ENCODE measurements at places on chromosomes 1 and 21. TPM values are rescaled to one million over a fixed set of nuclear protein-coding genes. Genes with fewer than 3 reads are reported as not detected.

- DNase-seq, result no peak
Measured at GRCh38 chr1:5781079-5781478, 211.1 kb downstream of the NPHP4 start.

- no peak for DNase-seq
Measured at GRCh38 chr1:33330361-33330890, 9.5 kb upstream of the A3GALT2 start.

GRCh38 chr1:235326719-235327558, 1.0 kb downstream of the ARID4B start:
- DNase-seq, result peak; percentile 78

DNA sequence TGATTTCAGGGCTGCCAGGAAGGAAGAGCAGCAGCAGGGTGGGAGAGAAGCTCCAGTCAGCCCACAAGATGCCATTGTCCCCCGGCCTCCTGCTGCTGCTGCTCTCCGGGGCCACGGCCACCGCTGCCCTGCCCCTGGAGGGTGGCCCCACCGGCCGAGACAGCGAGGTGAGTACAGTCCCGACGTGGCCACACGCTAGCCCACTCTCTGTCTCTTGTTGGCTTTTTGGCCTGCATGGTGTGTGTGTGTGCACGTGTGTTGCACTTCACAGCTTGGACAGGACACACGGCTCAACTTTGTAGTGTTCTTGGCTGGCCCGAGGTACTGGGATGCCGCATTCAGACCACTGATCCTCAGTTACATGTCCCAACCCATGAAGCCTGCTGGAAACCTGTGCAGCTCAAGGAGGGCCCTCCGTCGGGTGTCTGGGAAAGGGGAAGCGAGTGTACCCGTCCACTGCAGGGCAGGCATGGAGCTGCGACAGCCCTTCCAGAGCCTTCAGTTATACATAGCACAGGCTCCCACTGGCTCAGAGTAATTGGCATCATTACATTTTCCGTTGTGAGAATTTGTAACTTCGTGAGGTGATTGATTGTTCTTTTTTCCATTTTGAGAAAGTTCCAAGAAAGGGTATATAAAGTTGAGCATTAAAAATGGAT, 454 bp downstream of the CORT start:
- DNase-seq, result no peak

DNA sequence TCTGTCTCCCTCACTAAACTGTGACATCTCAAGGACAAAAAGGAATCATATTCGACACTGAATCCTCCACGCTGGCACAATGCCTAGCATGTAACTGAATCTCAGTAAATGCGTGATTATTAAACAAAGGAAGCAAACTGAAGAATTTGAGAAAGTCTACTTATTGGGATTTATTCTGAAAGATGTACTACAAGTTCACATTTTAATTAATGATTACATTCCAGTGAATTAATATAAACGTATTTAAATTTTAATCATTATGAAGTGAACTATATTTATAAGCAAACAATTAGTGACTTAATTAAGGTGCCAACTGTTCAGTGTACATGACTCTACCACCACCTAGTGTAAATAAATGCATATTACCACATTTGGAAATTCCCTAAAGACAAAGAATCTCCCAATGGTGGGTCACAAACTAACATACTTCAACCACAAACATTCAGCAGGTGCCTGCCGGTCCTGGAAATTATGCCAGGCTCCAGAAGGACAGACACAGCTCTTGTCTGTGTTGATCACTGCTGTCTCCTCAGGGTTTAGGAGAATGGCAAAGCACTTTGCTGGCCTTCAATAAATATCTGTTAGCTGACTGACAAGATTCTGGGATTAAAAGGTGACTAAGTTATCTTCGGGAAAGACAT, 56.3 kb downstream of the SMYD3 start:
- DNase-seq, result no peak

- DNase-seq, result no peak
Measured at GRCh38 chr1:213327017-213327667, 276.1 kb downstream of the RPS6KC1 start.

GRCh38 chr1:167695147-167695546, 26.6 kb upstream of the MPZL1 start:
- DNase-seq, result no peak

DNA sequence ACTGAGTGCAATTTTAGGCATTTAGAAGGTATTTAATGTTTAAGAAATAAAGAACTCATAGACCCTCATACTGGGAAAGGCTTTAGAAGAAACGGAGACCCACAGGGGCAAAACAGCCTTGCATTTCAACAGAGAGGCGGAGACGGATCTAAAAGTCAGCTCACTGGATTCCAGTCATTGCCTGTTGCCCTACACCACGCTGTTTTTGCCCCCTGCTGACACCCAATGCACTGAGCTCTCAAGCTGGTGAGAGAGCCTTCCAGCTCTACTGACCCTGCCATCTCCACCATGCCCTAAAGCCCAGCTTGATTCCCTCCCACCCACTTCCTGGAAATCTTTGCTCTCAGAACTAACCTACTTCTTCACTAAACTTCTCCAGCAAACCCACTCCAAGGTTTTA, 7.2 kb upstream of the TRAF3IP3 start:
- DNase-seq, result no peak

DNA sequence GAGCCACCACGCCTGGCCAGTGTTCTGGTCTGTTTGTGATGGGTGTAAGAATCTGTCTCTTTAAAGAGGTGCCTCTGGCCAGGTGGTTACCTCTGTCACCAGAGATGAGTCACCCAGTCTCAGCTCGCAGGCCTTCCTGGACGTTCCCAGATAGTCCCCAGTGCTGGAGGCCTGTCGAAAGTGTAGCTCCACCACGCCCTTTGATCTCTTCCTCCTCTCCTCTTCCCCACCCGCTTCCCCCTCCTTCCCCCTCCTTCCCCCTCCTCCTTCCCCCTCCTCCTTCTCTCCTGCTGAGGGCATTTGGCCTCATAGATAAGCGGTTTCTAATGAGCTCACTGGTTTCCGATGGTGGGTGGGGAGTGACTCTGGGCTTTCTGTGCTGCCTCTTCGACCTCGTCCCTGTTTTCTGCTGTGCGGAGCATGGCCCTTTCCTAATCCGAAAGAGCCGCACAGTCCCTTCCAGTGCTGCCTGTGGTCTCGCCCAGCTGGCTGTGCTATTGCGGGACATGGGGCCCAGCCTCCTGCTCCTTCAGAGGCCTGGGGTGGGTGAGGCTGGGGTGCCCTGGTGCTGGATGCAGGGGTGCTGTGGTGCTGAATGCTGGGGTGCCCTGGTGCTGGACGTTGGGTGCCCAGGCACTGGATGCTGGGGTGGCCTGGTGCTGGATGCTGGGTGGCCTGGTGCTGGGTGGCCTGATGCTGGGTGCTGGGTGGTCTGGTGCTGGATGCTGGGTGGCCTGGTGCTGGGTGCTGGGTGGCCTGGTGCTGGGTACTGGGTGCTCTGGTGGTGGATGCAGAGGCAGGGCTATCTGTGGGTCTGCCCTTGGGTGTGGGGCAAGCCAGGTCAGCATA, 19.2 kb downstream of the AGPAT3 start:
- DNase-seq, result peak; percentile 11

- DNase-seq, result peak; percentile 54
Measured at GRCh38 chr1:158248118-158248517, 6.1 kb upstream of the CD1A start.

DNA sequence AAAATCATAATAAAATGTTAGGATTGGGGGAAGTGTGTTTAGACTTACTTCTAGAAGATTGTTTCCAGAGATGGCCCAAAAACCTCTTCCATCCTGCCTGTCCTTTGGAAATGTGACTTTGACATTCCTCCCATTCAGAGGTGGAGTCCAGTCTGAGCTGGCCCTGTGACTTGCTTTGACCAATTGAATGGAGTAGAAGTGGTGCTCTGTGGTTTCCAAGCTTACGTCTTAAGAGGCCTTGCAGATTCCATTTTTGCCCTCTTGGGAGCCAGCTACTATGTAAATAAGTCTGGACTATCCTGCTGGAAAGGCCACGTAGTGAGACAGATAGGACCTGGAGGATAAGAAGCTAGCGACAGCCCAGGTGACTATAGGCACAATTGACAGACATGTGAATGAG, 1.3 kb upstream of the NT5C1A start:
- DNase-seq, result no peak

DNA sequence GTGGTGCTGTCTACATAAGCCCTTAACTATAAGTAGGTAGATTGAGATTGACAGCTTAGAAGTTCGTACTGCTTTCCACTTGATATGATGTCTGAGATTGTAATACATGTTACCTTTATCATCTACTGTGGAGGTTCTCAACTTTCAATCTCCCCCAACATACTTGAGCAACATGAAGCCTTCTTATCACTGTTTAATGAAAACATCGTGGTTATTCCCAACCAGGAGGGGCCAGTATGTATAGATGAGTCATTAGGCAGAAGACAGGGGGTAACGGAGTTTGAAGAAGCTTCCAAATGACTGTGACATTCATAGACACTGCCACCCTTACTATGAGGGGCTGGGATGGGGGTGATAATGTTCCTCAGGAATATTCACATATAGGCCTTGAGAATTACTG, 36.0 kb downstream of the CENPF start:
- DNase-seq, result no peak

GRCh38 chr1:19123837-19124236, 86.2 kb downstream of the UBR4 start:
- peak; percentile 44 for DNase-seq

- no peak for DNase-seq
Measured at GRCh38 chr1:223223091-223223995, 80.3 kb upstream of the TLR5 start.

DNA sequence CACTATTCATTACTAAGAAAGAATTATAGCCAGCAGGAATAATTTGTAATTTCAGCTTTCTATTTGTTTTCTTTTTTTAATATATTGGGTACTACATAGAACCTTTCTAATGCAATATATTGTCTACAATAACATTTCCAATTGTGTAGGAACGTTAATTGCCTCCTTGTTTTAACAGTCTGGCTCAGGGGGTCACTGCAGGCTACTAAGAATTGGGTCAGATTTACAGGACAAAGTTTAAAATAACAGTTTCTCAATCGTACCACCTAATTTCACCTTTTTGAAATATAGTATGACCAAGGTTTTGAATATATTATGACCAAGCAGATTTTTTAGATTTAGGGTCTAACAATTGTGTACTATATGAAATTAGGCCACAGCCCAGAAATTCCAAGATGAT, 2.4 kb downstream of the CFH start:
- no peak for DNase-seq

DNA sequence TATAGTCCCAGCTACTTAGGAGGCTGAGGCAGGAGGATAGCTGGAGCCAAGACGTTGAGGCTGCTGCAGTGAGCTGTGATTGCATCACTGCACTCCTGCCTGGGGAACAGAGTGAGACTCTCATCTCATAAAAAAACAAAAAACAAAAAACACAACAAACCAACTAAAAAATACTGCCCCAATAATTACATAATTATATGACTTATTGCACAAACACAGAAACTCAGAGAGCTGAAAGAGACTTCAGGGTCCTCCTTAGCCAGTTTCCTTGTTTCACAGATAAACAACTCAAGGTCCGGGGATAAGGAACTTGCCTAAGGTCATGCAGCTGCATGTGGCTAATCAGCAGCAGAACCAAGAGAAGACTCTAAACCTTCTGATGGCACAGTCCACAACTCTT, 11.9 kb downstream of the EXTL2 start:
- no peak for DNase-seq

DNA sequence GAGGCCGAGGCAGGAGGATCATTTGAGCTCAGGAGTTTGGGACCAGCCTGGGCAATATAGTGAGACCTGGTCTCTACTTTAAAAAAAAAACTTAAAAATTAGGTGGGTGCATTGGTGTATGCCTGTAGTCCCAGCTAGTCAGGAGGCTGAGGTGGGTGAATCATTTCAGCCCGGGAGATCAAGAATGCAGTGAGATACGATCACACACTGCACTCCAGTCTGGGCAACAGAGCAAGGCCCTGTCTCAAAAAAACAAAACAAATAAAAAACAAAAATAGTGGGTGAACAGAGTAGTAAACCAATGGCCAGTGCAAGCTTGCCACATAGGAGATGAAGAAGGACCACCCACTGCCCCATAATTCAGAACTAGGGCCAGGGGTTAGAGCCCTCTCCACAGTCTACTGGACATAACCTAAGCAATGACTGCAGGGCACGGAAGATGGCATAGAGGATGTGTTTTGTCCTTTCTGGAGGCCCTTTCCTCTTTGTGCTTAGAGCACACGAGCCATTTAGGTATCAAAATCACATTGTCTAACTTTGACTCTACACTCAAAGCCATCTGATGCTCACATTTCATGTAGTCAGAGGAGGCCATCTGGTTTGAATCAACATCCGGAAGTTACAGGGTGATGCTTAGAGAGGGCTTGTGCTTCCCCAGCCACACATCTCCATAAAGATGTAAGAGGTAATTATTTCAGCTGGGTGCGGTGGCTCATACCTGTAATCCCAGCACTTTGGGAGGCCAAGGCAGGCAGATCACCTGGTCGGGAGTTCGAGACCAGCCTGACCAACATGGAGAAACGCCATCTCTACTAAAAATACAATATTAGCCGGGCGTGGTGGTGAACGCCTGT, 12.6 kb downstream of the CD2 start:
- peak; percentile 55 for DNase-seq

- no peak for DNase-seq
Measured at GRCh38 chr1:158058237-158058985, 65.0 kb downstream of the KIRREL1 start.

- no peak for DNase-seq
Measured at GRCh38 chr1:110563089-110563488, 43.1 kb downstream of the KCNA2 start.

GRCh38 chr1:184061396-184062003, 10.0 kb downstream of the TSEN15 start:
- no peak for DNase-seq

- no peak for DNase-seq
Measured at GRCh38 chr1:230049731-230050130, 17.3 kb upstream of the GALNT2 start.

- DNase-seq, result peak; percentile 21
Measured at GRCh38 chr1:22143065-22144033, at the start of gene WNT4. TSS of gene WNT4 (minus strand) at chr1:22143097. CDS start at chr1:22142922, 175 bp downstream.

DNA sequence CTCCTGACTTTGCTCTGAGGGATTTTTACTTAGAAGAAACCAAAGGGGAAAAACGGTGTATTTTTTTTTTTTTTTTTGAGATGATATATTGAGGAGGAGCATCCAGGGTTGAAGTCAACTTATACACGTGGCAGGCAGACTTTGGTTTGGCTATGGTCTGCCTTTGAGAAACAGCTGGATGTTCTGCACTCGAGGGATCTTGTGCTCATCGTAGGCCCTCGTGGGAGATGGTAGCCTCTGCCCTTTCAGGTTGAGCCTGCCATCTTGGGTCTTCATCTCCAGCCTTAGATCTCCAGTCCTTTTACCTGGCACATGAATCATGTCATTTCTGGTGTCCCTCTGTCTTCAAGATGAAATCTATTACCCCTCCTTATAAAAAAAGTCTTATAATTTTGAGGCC, 67.1 kb upstream of the UBE2U start:
- DNase-seq, result no peak

The ST6GALNAC3 gene
- total RNA-seq, result 1.2 TPM

The GRIK3 gene
- total RNA-seq, result not detected

The CLCA4 gene
- not detected for total RNA-seq

The EPHA10 gene
- total RNA-seq, result 0.36 TPM

The GUCA2B gene
- total RNA-seq, result not detected

The SNAPIN gene
- total RNA-seq, result 26.4 TPM

The SUMO3 gene
- 37.3 TPM for total RNA-seq

The AQP10 gene
- not detected for total RNA-seq

The TMEM81 gene
- 8.8 TPM for total RNA-seq

The SPRR1B gene
- total RNA-seq, result not detected
